ENCODE measurements at places on chromosomes 5 and 9. TPM values are rescaled to one million over a fixed set of nuclear protein-coding genes. Genes with fewer than 3 reads are reported as not detected.

GRCh38 chr9:116466271-116467235, 220.6 kb upstream of the TRIM32 start:
- H3K27ac ChIP-seq, result no peak overlapping the region
- no peaks in the 10 kb centered on the region for H3K36me3 ChIP-seq
- H3K27me3 ChIP-seq, result no peaks in the 10 kb centered on the region
- no peaks in the 10 kb centered on the region for H3K4me1 ChIP-seq

The SMC2 gene
- 2.5 TPM for total RNA-seq

GRCh38 chr5:10440367-10440990, 1.2 kb upstream of the ROPN1L start:
- no peak for DNase-seq
- no peaks in the 10 kb centered on the region for H3K27me3 ChIP-seq
- no peaks in the 10 kb centered on the region for H3K36me3 ChIP-seq
- no peaks in the 10 kb centered on the region for H3K4me1 ChIP-seq
- no peak overlapping the region for H3K4me3 ChIP-seq

DNA sequence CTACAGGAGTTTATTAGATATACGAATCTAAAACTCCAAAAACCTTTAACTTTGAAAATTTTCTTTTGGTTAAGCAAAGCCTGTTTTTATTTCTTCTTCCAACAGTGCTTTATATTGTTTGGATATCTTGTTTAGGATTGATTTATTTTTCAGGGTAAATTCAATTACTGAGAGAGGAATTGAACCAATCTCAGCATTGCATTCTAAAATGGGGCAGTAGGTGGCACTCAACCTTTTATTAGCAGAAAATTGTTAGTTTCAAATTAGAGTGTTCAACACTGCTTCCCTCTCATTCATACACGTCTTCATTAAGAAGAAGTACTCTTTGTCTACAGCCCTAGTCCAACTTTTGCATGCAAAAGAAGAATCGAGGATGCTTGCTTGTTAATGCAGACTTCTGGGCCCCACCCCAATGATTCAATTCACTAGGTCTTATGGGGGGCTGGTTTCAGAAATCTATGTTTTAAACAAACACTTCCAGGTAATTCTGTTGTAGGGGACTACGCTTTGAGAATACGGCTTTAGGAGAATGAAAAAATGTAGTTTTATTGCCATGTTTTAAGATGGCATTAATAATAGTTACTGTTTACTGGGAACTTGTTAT, 26.6 kb downstream of the MRPL22 start:
- no peaks in the 10 kb centered on the region for H3K36me3 ChIP-seq
- no peaks in the 10 kb centered on the region for H3K4me1 ChIP-seq
- H3K27me3 ChIP-seq, result no peaks in the 10 kb centered on the region
- H3K4me3 ChIP-seq, result no peak overlapping the region
- DNase-seq, result no peak
- peak overlapping the region; percentile 9 for H3K27ac ChIP-seq
